Activated CD8-positive, alpha-beta memory T cell treated with anti-CD3 and anti-CD28 coated beads for 4 hours (primary cell): ENCODE measurements at places on chromosomes 11 and 22.
A peak's percentile ranks its signal among the peaks of the same experiment; 100 is the strongest.

DNA sequence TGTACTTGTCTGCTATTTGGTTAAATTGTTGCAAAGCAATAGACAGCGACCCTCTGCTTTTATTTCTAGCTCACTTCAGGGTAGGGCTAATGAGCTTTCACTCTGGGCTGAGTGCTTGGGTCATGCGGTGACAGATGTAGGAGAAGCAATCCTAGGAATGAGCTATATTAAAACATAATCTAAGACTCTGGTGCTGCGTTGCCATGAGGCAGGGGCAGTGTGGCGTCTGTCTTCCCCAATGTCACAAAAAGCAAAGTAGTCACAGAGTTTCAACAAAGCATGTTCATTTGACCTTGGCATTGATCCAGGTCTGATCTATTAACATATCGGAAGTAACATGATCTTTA, 55.5 kb upstream of the GRAMD1B start:
- no peak for DNase-seq

- no peak for DNase-seq
These were observed 59.5 kb downstream of the SMIM38 start for GRCh38 chr11:69215216-69215615.

DNA sequence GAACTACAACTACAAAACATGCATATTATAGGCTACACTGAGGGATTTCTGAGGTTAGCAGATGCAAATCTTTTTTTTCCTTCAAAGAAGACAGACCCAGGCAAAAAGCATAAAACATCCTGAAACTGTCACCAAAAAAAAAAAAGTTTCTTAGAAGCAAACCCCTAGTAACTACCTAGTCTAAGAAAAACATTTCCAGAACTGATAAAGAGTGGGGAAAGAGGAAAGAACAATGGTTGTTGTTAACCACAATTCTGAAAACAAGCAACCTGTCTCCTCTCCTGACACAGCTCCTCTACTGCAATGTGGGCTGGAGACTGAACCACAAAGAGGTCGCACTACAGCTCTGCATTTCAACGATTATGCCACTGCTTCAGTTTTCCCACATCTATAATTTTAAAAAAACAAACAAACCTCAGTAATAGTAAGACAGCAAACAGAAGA, 15.0 kb downstream of the DENND5A start:
- no peak for DNase-seq

GRCh38 chr11:63165706-63166310, 21.8 kb upstream of the SLC22A24 start:
- no peak for DNase-seq

- no peak for DNase-seq
These were observed 431 bp downstream of the KMT2A start for GRCh38 chr11:118436639-118437207.

GRCh38 chr22:27919942-27920755, 1.1 kb upstream of the PITPNB start:
- DNase-seq, result no peak

DNA sequence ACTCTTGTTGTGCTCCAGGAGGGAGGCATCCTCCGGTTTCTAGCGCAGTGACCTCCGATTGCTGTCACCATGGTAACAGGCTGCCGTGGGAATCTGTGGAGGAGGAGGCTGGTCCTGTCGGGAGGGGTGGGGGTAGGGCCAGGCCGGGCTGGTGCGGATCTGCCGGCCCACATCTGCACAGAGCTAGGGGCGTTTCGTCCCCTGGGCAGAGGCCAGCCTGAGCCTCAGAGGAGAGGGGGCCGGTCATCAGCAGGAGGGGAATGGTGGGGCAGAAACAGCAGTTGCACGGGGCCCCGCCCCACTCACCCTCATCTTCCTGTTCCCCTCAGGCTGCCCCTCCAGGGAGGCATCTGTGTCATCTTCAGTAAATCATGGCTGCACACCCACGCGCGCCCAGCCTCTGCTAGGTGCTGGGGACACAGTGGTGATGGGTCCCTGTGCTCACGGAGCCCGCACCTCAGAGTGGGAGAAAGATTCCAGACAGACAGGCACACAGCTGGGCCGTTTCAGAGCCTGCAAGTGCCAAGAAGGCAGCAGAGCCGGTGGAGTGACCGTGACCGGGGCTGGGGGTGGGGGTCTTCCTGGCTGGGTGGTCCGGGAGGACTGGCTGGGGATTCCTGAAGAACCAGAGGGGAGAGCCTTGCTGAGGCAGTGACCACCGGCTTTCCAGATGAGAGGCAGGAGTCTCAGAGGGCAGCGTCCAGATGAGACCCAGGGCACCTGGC, 120.5 kb downstream of the CACNA1I start:
- no peak for DNase-seq

DNA sequence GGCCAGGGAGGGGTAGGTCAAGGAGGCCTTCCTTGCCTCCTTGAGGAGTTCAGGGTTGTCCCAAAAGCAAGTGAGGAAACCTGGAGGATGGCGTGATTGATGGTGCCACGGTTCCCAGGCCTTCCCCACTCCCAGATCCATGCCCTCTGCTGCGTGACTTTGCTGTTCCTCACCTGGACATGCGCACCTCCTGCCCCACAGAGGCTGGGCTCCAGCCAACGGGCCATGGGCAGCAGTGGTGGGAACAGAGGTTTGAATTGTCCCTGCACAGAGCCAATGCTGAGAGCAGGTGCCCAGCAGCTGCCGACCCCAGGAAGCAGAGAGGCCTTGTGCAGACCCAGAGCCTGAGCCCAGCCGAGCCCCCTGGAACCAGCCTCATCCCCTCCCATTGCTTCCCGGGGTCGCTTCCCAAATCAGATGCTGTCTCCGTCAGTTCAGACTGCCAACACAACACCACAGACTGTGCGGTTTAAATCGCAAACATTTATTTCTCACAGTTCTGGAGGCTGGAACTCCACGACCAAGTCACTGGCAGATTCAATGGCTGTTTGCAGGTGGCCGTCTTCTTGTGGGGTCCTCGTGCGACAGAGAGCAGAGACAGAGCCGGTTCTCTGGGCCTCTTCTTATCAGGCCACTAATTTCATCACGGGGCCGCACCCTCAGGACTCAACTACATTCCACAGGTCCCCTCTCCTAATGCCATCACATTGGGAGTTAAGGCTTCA, 6.2 kb upstream of the LINC01488 start:
- no peak for DNase-seq

DNA sequence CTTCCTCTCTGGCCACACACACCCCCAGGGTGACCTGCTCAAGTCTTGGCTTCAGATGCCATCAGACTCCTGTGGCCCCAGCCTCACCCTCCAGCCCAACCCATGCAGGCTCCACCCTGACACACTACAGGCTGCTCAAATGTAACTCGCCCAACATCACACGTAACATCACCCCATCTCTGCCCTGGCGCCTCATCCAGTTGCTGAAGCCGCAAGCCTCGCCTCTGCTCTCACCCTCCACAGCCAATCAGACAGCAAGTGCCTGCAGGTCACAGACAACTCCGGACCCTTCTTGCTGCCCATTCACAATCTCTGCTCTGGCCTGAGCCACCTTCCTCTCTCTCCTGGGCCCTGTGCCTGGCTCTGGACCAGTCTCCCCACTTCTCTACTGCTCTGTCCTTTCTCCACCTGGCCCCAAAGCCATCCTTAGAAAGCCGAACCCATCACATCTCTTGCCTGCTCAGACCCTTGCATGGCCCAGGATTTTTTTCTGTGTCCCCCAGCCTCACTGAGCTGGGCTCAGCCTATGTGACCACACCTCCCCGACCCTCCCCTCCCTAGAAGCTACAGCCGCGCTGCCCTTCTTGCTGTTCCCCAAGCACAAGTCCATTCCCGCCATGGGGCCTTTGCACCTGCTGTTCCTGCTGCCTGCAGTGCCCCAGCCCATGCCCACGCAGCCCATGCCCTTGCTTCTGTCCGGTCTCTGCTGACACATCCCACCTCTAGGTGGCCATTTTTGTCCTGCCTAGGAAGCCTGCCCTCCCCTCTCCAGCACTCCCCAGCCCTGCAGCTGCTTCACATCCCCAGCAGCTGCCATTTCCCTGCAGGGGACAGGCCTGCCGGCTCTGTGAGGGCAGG, 333.9 kb downstream of the CTTN start:
- DNase-seq, result no peak

GRCh38 chr11:134538742-134539141, 126.7 kb upstream of the B3GAT1 start:
- no peak for DNase-seq

- no peak for DNase-seq
These were observed 46.4 kb upstream of the MUC15 start for GRCh38 chr11:26618441-26618840.

- DNase-seq, result no peak
These were observed 91.7 kb upstream of the CSNK2A3 start for GRCh38 chr11:11444804-11445131.

GRCh38 chr11:113314389-113315301, at the start of gene TTC12:
Gene TTC12 (plus strand): TSS chr11:113314583. CDS start chr11:113316258, 1,675 bp downstream.
- peak; percentile 84 for DNase-seq

DNA sequence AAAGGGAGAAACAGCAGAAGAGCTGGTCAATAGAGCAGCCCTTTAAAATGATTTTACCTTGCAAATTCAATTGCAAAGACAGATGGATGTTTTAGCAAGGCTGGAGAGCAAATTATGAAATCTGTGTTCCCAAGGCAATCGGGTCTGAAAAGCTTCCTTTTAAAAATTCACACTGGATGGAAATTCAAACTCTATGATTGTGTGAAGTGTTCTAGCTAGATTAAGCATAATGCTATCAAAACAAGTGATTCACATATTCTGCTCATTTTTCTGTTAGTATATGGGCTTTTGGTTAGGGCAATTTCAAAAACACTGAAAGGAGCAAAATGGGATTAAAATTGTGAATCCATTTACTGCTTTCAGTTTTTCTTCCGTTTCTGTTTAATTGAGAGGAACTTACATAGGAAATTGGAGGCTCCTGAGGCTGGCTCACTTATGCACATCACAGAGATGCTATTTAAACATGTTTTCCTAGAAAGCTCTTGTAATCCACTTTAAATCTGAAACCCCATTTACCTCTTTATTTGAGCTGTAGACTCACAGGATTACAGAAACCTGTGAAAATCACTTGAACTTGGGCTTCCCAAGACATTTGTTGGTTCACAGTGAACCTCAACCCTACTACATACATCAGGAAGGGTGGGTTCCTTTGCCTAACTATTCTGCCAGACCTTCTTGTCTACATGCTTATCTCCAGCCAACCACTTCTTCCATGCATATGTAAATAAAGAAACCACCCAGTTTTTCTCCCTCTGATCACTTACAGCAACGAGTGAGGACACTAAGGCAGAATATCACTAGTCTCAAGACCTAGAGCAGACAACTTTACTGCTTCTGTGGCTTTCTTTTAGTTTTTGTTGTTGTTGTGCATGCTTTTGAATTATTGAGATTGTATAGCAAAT, 201.9 kb upstream of the PITPNB start:
- no peak for DNase-seq

DNA sequence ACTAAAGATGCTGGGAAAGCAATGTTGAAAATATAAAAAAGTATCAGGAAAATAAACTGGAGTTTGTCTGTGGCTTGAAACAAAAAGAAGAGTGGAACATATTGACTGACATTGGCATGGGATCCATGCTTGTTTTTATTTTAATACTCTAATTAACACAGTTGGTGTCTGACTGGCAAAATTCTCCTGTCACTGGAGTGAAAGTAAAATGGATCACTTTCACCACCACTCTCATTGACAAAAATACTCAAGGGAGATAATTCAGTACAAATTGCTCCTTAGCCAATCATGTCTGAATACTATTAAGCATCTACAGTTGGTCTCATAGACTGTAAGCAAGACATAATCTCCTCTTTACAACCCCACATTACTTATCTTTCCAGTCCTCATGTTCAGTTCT, 101.8 kb downstream of the DCDC1 start:
- DNase-seq, result no peak

- peak; percentile 75 for DNase-seq
These were observed at the start of gene EXPH5 for GRCh38 chr11:108593214-108593922. Gene EXPH5 (minus strand): TSS chr11:108593768. CDS start chr11:108593536, 232 bp downstream.

DNA sequence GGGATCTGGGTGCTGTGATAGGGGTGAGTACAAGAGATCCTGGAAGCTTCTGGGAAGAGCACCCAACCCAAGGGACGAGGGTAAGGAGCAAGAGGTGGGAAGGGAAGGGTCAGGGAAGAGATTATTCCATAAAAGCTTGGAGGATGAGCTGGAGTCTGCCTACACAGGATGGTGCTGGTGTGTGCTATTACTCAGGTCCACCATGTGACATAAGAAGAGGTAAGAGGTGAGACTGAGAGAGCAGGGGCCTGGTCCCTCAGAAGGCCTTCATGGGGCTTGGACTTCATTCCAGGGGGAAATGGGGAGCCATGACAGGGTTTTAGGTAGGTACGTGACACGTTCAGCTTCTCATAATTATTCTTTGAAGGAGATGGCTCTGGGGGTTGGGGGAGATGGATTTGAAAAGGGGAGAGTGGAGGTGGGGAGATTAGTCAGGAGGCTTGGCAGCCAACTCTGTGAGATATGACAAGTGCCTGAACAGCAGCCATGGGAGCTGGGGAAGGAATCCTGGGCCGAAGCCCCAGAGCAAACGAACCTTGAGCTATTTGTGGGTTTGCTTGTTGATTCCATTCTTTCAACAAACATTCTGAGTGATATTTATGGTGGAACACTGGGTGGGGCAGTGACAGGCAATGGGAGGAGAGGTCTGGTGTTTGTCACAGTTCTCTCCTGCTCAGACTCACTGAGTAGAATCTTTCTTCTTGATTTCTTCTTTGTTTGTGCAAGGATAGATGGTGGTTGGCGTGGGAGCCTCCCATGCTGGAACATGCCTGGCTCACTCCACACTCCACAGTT, 11.2 kb upstream of the NCAM1 start:
- DNase-seq, result no peak

DNA sequence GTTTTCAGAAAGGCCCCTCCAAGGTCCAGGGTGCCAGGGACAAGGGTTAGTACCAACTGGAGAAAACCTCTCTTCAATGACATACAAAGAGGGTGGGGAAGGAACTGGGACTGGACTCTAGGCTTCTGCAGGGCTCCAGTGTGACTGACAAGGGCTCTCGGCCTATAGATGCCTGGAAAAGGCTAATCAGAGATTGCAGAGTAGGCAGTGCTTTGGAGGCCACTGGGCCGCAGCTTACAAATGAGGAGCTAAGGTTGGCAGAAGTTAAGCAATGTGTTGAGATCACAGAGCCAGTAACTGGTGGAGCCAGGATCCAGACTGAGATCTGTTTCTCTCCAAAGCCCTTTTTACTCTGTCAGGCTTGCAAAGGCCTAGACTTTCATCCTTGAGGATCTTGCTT, 7.4 kb upstream of the DGKZ start:
- DNase-seq, result no peak

DNA sequence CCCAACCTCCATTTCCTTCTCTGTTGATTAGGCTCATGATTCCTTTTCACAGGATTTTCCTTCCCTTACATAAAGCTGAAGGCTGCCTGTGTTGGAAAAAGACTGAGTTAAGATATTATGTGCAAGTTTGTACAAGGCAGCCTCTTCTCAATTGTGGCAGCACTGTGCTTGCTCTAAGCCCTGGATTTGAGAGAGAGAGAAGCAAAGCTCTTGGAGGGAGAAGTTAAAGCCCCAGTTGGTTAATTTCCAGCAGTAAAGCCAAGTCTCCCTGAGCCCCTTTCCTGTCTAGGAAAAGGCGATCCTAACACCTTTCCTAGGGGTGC, 128.3 kb upstream of the SESN3 start:
- DNase-seq, result no peak

- DNase-seq, result no peak
These were observed 791.7 kb downstream of the FAM181B start for GRCh38 chr11:81941998-81942397.

- no peak for DNase-seq
These were observed 43.1 kb upstream of the PPARA start for GRCh38 chr22:46107089-46107664.

GRCh38 chr11:106761240-106761639, 257.0 kb downstream of the GUCY1A2 start:
- DNase-seq, result no peak
